Mucosa of descending colon (tissue), 3 donors: ENCODE measurements at places on chromosomes 7 and 10. TPM values are rescaled to one million over a fixed set of nuclear protein-coding genes. Genes with fewer than 3 reads are reported as not detected.

The ADIRF gene
- total RNA-seq: 90.6 TPM

The COBL gene
- 91.8 TPM for total RNA-seq

The ADARB2 gene
- total RNA-seq: not detected

DNA sequence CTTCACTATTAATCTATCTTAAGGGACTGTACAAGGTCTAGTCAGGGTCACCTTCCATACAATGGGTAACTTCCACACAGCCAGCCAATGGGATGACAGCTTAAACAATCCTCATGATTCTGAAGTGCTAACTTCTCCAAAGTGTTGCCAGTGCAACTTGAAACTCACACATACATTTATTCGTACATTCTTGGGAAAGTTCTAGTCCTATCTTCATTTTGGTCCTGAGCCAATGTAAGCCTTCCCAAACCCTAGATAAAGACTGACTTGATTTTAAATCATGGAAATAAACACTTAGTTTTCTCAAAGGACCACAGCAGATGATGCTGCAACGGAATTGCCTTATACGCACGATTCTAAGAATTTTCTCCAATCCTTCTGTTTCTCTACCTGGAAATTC, 117.5 kb upstream of the COL1A2 start:
- no peak for DNase-seq

GRCh38 chr10:124605001-124605370, 139.2 kb downstream of the FAM53B start:
- no peak for DNase-seq

DNA sequence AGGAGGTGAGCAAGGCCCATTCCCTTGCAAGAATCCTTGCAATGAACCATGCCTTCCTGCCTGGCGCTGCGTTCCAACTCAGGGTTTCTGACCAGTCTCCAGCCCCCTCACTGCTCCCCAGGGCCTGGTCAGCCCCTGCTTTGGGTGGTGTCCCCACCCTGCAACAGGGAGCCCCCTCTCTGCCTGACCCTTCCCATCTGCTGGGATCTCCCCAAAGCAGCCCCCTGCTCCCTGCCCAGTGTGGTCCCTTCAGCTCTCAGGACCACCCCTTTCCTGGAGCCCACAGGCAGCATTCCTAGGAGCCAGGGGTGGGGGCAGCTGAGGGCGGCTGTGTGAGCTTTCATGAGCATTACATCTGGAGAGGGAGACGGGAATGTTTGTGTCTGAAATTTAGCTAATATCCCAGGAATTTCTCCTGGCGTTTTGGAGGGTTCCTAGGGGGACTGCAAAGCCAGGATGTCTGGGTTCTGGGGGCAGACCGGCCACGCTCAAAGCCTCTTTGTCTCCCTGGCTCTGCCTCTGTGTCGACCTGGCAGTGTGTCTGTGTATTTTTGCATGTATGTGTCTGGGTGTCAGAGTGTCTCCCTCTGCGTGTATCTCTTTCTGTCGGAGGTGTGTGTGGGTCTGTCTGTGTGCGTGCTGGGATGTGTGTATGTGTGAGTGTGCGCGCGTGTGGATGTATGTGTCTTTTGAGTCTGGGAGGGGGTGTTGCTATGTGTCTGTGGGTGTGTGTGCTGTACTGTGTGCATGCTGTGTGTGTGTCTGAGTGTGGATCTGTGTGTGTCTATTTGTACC, 300.5 kb upstream of the ZMIZ1 start:
- no peak for DNase-seq
